ENCODE measurements at places on chromosomes 13 and 19.

DNA sequence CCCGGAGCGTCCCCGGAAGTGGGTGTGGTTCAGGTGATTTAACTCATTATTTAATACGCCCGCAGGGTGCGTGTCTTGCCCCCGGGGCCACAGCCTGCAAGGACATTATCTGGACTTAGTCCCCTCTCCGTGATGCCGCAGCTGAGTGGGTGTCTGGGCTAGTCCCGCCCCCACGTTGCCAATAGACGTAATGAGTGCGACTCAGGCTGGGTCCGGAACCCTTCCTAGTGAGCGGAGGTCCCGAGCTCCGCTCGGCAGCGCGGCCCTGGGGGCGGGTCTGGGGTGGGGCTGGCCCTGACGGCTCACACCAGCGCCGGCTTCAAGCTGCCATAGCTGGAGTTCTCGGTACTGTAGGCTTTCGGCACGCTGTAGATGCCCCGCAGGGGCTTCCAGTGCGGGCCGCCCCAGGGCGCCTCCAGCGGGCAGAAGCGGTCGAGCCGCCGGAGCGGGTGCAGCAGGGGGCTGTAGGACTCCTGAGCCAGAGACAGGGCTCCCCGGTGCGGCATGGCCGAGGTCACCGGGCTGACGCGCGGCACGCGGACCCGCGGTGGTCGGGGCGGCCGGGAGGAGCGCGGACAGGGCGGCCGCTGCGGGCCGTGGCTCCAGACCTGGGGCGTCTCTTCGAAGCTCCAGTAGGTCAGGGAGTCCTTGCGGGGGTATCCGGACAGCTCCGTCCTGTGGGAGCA lies 918 bp upstream of the LHB start:
- DNase-seq, result peak; percentile 18

DNA sequence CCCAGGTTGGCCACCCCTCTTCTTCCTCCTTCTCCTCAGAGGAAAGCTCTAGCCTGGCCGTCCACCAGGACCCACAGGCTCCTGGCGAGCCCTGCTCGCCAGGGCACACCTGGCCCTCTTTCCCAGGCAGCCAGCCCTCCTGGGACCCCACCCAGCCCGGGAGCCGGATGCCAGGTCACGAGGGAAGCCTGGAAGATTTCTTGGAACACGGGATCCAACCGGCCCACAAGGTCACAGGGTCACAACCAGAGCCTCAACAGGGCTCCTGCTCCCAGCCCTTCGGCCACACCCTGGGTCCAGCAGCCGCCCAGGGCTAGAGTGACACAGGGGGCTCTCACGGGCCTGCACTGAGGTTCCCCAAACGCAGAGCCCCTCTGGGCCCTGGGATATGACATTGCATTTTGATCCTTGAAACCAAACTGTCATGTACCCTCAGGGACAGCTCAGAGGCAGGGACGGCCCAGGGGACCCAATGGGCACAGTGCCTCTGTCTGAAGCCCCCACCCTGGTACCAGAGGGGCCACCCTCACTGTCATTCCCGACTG lies 5.5 kb downstream of the MKNK2 start:
- no peak for DNase-seq

GRCh38 chr13:92460479-92460878 lies 766.1 kb upstream of the GPC6 start:
- DNase-seq, result no peak

- no peak for DNase-seq
Measured at GRCh38 chr19:31882709-31883108, 462.7 kb upstream of the ZNF507 start.

DNA sequence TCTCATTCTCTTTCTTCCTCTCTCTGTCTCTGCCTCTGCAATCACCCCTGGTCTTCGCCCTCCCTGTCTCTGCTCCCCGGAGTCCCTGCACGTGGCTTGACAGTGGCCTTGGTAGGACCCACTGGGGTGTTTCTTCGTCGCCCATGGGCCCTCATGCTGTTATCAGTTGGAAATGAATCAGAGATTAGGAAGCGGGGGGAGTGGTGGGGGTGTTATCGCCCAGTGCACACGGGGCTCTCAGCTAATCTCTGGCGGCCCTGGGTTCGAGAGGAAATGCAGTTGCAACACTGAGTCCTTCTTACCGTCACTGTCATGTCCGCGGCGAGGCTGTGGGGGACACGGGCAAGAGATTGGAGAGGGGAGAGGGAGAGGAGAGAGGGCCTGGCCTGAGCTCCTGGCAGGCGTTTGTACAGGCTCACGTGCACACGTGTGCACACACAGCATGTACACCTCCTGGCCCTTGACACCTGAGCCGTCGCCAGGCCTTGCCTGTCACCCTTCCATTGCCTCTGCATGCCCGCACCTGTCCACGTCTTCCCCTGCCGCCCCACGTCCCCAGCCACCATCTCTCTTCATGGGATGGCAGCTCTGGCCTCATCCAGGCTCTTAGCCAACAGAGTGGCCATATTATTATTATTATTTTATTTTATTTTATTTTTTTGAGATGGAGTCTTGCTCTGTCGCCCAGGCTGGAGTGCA lies 37.8 kb upstream of the SLC7A10 start:
- DNase-seq, result no peak

- no peak for DNase-seq
Measured at GRCh38 chr19:33024398-33024797, 40.3 kb downstream of the RHPN2 start.

DNA sequence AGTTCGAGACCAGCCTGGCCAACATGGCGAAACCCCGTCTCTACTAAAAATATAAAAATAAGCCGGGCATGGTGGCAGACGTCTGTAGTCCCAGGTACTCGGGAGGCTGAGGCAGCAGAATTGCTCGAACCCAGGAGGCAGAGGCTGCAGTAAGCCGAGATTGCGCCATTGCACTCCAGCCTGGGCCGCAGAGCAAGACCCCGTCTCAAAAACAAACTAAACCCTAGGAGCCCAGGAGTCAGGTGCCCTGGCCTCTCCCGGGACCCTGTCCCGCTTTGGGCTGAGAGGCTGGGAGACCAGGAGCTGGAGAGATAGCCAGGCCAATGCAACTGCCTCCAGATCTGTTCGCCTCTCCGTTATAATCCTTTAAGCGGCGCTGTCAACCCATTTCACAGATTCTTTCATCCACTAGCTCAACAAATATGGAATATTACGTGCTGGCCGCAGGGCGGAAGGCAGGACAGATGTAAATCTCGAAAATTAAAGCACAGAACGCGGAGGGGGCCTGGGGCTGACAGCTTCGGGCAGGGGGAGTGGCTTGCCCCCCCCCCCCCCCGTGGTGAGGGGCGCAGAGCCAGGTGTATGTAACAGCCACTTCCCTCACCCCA lies 5.3 kb upstream of the MYBPC2 start:
- no peak for DNase-seq

DNA sequence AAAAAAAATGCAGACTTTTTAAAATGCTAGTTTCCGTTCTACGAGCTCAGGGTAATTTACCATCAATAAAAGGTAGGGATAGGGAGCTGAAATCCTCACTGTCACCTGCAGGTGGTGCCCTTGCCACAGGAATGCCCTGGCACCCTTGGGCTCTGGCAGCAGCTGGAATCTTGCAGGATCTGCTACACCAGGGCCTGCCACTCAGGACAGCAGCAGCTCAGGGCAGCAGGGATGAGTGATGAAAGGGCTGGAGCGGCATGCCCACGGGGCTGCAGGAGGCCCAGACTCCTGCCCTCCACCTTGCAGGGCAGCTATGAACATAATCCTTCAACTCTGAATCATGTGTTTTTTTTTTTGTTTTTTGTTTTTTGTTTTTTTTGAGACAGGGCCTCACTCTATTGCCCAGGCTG lies 54.0 kb downstream of the GNG7 start:
- peak; percentile 94 for DNase-seq

DNA sequence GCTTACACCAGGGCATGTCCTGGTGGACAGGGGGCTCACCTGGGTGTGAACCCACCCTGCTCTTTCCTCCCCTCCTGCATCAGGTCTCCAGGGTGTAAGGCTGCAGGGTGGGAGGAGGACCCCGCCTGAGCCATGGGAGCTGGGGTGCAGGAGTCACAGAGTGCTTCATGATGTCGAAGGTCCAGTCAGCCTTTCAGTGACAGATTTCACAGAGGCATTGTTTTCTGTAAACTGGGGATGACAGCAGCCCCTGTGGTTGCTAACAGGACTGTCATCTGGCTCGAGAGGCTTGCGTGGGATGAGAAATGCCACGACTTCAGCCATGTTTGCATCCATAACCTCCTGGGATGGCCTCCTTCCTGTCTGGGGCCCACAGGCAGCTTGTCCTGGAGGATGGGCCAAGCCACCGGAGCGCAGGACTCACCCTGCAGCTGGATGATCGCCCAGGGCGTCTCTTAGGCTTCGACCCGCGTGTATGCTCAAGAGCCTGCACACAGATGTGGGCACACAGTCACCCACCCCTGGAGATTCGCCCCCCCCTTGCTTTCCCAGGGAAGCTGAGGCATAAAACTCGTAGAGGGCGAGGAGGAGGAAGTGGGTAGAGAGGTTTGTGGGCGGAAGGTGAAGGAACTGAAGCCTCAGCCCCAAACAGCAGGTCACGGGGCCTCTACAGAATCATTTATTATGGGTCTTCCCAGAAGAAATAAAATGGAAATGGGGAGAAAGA lies 4.9 kb downstream of the NANOS3 start:
- peak; percentile 59 for DNase-seq

- no peak for DNase-seq
Measured at GRCh38 chr13:79423340-79423739, 17.3 kb upstream of the RBM26 start.

- DNase-seq, result no peak
Measured at GRCh38 chr13:98180092-98180491, 3.0 kb upstream of the RNF113B start.

GRCh38 chr19:18789883-18790565 lies 1.1 kb downstream of the COMP start:
- no peak for DNase-seq

- no peak for DNase-seq
Measured at GRCh38 chr13:39200249-39200910, 162.1 kb downstream of the NHLRC3 start.

GRCh38 chr19:2603334-2603733 lies 99.2 kb downstream of the GNG7 start:
- no peak for DNase-seq

GRCh38 chr19:43751466-43752220 lies 3.1 kb downstream of the SMG9 start:
- DNase-seq, result no peak

DNA sequence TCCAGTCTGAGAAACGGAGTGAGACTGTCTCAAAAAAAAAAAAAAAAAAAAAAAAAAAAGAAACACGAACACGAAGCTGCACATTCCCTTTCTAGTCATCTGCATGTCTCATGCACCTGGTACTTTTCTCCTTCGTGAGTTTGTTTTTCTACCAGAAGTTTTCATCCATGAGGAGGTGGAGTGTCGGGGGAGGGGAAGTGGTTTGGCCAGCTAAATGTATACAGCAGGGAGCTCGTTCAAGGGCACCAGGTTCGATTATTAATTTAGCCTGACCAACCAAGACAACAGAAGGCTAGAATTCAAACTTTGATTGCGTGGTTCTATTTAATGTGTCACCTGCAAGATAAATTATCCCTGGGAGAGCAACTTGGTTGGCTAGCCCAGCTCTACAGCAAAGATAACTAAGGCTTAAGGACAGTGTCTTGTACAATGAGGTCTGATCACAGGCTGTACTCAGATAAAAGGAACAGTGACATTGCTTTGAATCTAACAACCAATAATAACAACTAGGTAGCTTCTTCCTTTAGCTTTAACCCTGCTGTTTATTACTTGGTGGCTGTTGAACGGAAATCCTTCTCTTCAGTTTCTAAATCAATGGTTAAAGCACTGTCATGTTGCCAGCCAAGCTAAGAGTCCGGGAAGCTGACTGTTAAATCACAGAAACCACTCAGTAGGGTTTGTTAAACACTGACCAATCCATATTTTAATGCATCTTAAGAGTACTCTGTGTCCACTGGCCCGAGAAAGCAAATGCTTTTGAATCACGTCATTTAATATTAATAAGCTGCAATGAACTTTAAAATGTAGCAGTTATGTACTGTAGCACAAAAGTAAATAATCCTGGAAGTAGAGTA lies 98.4 kb upstream of the STARD13 start:
- no peak for DNase-seq

GRCh38 chr13:52020191-52020590 lies 4.3 kb upstream of the UTP14C start:
- no peak for DNase-seq

DNA sequence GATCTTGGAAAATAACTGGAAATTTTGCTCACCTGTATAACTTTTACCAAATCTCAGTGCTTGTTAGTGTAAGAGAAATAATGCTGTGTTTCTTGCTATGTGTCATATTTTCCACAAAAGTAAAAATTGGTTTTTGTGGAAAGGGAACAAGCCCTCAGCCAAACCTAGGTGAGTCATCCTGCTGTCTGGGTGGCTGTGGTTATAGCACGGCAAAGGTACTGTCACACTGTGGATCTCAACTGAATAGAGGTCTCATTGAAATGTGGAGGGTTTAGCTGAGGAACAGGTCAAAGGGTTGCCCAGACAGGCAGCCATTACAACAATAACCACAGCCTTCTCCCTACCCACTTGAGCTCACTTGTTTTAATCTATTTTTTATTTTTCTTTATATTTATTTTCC lies 338.8 kb upstream of the DACH1 start:
- DNase-seq, result no peak

DNA sequence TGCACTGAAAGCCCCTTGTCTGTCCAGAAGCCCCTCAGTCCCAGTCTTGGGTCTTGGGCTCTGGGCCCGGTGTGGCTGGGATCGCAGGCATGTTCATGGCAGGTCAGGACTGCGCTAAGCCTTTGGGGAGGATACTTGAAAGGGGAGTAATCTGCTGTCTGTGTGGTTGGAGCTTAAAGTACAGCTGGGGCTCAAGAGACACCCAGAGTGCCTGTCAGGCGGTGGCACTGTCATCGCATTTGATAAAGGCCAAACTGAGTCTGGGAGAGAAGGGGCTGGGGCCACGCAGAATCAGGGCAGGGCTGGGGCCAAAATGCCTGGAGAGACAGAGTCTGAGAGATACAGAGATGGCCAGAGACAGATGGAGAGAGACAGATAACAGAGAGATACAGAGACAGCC lies 4.2 kb upstream of the CILP2 start:
- DNase-seq, result no peak

GRCh38 chr13:20991741-20992520 lies 69.5 kb downstream of the LATS2 start:
- DNase-seq, result no peak

GRCh38 chr13:112727581-112727980 lies 37.7 kb downstream of the ATP11A start:
- no peak for DNase-seq

DNA sequence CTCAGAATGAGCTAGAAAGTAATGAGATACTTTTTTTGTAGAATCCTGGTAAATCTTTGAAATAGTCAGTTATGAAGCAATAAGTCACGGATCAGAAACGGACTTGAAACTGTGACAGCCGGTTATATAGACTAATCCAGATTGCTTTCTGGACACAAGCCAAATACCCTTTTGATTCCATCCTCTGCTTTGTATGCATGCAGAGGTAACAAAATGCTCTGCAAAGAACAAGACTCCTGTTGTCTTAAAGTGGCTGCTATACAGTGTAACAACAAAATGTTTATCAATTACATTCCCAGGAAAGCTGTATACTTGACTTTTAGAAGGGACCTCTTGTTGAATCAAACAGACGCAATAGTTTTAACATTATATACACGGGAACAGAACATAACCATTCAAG lies 66.5 kb upstream of the STARD13 start:
- no peak for DNase-seq

- no peak for DNase-seq
Measured at GRCh38 chr19:56269348-56269747, 3.2 kb upstream of the EDDM13 start.

GRCh38 chr13:114166381-114167131 lies 12.5 kb upstream of the CFAP97D2 start:
- DNase-seq, result no peak

- DNase-seq, result peak; percentile 88
Measured at GRCh38 chr19:33302175-33302973, at the start of gene CEBPA. TSS of gene CEBPA (minus strand) at chr19:33302534. CDS start at chr19:33302414, 120 bp downstream.
